ENCODE measurements at places on chromosomes 7 and 10. TPM values are rescaled to one million over a fixed set of nuclear protein-coding genes. Genes with fewer than 3 reads are reported as not detected.

Gene CDC123
- total RNA-seq = 171 TPM

Gene C10orf143
- 0.56 TPM for total RNA-seq

DNA sequence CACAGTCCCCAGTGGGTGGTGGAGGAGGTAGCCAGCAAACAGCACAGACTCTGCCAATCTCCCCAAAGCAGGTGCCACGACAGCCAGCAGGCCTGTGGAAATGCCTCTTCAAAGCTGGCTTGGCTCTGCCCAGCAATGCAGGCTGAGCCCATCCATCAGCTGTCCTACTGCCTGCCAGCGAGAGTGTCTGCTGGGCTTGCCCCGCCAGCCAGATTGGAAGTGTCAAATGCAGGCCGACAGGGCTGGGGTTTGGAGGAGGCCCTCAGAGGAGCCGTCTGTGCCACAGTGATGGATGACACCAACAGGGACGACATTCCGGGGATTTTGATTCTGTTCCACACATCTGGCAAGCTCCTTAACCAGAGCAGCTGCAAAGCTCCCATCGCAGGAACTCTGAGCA lies 16.7 kb downstream of the HABP2 start:
- H3K27ac ChIP-seq = no peak overlapping the region
- H3K36me3 ChIP-seq = no peaks in the 10 kb centered on the region
- H3K27me3 ChIP-seq = no peaks in the 10 kb centered on the region
- H3K4me1 ChIP-seq = no peaks in the 10 kb centered on the region

Gene PRKG1
- total RNA-seq = 18.3 TPM

Gene LANCL2
- 20.0 TPM for total RNA-seq

Gene GPRIN2
- total RNA-seq = not detected

GRCh38 chr10:33008499-33009243 lies 50.6 kb upstream of the ITGB1 start:
- peak; percentile 92 for DNase-seq
- H3K27ac ChIP-seq = no peak overlapping the region
- H3K4me3 ChIP-seq = no peak overlapping the region
- H3K4me1 ChIP-seq = peaks cover 11% of the 10 kb centered on the region
- no peaks in the 10 kb centered on the region for H3K36me3 ChIP-seq

DNA sequence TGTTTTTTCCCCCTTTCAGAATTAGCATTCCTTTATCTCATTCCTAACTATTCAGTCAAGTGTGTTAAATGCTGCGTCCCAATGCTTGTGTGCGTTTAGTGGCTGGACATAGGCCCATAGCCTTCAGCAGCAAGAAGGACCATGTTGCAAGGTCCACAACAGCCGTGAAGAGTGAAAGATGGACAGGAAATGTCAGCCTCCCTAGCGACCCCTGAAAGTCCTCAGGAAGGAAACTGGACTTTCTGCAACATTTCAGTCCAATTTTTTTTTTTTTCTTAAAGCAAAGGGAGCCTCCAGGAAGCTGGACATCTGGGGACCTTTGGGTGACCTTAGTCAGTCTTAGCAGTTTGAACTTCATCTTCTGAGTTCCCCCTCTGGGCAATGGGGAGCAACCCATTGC lies 550.7 kb upstream of the MGMT start:
- no peak overlapping the region for H3K27ac ChIP-seq
- H3K27me3 ChIP-seq = no peaks in the 10 kb centered on the region
- no peak for DNase-seq

Gene WEE2
- not detected for total RNA-seq

All from IMR-90 (cell line).